Activated CD4-positive, CD25-positive, alpha-beta regulatory T cell treated with anti-CD3 and anti-CD28 coated beads, Interleukin-2, amount 50 U/mL, for 16 hours (primary cell): ENCODE measurements at places on chromosomes 5 and 9.
A peak's percentile ranks its signal among the peaks of the same experiment; 100 is the strongest.

- no peak for DNase-seq
Measured at GRCh38 chr9:117096138-117096537, 318.7 kb downstream of the ASTN2 start.

- DNase-seq = no peak
Measured at GRCh38 chr5:150009671-150010387, 9.3 kb downstream of the HMGXB3 start.

DNA sequence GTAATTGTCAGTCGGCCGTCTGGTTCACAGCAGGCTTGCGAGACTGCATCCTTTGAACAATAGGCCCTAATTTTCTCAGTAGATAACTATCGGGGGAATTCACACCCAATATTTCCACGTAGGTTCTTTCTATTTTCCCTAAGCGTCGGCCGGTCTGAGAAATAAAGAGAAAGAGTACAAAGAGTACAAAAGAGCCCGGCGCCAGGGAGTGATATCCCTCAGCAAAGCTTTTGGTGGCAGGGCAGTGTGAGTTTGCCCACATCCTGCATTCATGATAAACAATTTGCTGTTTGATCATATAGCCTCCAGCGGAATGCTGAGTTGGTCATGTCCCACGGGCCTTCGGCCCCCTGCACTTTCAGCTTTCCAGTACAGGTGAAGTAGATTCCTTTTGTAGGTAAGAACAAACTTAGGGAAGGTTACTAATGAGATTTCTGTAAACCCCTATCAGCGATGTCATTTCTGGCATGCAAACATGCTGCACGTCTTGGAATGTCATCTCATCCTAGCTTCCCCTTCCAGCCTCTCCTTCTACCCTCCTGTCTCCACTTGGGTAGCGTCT lies 4.7 kb upstream of the PTGR1 start:
- DNase-seq = no peak

- no peak for DNase-seq
Measured at GRCh38 chr5:127601111-127601510, 47.8 kb upstream of the CTXN3 start.

- no peak for DNase-seq
Measured at GRCh38 chr5:176188085-176188484, 50.1 kb upstream of the SIMC1 start.

DNA sequence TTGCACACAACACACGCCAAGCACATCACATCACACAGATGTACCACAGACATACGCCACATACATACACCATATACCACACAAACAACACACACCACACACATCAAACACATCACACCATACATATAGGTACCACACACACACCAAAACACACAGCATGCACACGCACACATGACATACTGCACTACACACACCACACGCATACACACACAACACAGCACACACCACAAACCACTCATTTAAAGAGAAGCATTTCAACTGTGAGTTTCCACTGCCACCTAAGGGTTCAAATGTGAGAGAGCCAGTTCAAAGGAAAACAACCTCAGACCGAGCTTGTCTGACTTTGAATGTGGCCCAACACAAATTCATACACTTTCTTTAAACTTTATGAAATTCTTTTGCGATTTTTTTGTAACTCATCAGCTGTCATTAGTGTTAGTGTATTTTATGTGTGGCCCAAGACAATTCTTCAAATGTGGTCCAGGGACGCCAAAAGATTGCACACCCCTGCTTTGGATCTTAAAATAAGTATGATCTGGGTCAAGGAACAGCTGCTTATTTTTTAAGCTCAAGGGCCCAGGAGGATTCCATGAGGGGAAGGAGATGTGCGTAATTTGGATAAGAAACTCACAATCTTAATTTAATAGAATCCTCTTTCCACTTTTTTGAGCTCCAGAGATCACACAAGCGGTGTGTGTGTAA lies 494.6 kb downstream of the GADD45G start:
- no peak for DNase-seq

DNA sequence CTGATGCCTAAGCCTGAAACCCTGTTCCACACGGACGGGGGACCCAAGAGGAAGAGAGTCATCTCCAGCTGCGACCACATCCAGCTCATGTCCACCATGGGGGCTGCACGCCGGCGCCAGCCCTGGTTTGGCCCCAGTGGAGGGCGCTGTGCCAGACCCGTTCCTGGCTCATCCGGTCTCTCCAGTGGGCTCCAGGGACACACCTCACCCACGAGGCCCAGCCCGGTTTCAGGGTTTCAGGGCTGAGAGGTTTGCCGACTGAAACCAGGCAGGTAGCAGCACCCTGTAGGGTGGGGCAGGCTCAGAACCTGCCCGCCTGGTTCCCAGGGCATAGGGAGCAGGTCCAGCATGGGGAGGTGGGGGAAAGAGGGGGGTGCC lies 71.4 kb upstream of the STXBP1 start:
- no peak for DNase-seq

- no peak for DNase-seq
Measured at GRCh38 chr9:12859704-12860251, 85.0 kb downstream of the LURAP1L start.

GRCh38 chr5:52943808-52944207 lies 45.3 kb upstream of the ITGA2 start:
- DNase-seq = no peak

GRCh38 chr5:145510324-145510723 lies 324.8 kb downstream of the PRELID2 start:
- no peak for DNase-seq

GRCh38 chr9:8809741-8810140 lies 1010.2 kb upstream of the DMAC1 start:
- DNase-seq = no peak

- DNase-seq = no peak
Measured at GRCh38 chr9:5485378-5486085, 24.8 kb upstream of the PDCD1LG2 start.

DNA sequence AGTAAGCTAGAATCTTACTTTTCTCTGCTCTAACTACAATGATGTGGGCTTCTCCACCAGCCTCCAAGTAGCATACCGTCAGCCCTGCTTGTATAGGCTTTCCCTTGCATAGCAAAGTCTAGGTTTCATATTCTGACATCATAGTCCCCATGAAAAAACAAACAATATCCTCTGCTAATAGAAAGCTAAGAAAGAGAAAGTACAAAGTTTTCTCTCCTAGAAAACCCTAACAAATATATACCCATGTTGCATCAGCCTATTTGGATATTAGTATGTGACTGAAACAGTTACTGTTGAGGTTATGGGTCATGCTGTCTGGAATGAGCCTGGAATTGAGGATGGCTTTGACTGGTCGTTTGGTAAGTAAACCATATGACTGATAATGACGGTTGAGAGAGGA lies 1696.0 kb downstream of the MAT2B start:
- no peak for DNase-seq

DNA sequence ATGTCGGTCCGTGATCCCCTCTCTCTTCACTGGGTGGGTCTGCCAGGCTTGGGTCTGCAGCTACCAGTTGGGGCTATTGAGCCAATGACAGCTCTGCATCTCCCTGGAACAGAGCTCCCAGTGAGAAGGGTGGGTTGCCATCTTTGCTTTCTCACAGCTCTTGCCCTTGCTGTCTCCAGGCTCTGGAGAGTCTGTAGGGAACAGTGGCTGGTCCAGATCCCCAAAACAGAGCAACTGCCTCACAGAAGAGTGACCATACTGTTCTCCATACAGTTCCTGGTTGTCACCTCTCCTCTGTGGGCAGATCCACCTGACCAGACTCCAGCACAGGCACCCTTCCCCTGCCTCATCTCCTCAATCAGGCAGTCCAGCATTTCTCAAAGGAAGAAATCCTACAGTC lies 5.2 kb upstream of the IFNA17 start:
- DNase-seq = no peak

DNA sequence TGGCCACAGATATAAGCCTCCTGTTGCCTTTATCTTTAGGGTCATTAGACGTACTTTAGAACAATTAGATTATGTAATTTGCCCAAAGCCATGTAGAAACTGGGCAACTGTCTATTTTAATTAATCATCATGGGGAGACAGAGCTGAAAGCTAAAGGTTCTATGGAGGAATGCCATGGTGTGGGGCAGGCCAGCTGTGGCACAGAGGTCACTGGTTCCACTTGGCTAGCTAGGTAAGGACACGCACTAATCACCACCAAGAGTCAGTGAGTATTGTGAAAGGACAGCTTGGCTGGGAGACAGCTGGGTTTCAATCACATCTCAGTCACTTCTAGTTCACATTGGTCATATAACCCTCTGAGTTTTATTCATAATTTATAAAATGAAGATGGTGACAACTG lies 81.7 kb downstream of the HMHB1 start:
- DNase-seq = no peak

DNA sequence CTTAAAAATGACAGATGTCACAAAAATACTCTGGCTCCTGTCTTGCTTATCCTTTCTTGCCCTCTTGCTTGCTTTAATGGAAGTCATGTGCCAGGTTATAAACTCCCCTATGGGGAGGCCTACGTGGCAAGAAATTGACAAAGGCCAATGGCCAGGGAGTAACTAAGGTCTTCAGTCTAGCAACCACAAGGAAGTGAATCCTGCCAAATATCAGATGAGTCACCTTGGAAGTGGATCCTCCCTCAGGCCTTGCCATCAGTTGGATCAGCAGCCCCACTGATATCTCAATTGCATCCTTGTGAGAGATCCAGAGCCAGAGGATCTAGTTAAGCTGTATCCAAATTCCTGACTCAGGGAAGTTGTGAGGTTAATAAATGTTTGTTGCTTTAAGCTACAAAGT lies 82.8 kb downstream of the CAAP1 start:
- DNase-seq = no peak

DNA sequence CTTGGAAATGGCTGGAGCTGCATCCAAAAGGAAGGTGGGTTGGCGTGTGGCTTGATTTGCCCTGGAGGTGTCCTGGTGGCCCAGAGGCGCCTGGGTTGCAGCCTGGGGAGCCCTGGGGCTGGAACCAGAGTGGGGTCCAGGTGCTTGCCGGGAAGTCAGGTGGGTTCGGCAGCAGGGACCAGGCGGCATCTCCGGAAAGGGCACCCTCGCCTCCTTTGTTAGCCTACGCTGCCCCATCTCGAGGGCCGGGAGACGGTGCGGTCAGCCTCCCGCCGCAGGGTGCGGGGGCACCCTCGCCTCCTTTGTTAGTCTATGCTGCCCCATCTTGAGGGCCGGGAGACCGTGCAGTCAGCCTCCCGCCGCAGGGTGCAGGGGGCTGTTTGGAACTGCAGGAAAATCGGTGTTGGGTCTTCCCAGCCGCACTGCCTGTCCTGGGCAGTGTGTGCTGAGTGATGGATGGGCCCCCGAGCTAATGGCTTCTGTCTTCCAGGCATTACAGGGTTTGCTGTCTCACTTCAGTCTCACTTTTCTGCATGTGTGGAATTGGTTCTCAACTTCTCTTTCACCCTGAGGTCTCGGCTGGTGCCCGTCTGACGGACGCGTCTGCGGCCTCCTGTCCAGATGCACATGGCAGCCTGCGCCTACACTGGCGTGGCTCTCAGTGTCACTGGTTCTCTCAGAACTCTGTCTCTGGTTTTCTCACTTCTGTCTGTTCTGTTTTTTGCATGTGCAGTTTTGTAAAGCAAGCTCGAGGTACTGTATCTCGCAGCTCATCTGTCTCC lies 139.0 kb downstream of the CACNA1B start:
- no peak for DNase-seq

DNA sequence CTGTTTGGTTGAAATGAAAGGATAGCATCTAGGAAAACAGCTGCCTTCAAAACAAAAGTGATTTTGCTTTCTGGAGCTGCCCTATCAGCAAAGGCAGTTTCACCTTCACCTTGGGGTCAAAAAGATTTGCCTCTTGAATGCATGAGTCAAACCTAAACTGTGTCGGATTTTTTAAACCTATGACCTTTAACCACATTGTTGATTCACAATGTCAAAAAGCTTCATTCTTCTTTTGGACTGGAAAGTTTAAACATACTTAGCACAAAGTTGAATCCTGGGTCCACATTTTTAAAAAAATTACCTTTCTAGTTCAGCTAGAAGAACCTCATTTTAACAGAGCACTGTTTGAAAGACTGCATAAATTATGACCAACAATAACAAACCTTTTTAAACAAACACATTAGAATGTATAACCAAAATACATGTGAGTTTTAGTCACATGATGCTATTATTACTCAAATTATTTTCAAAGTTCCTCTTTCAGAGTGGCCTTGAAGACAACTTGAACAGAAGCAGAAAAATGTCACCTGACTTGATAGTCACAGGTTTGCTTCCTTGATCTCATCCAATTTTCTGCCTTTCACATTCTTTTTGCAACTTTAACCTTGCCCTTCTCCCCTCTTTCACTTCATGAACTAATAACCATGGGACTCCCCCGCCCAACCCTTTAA lies 109.7 kb upstream of the LHFPL2 start:
- no peak for DNase-seq

DNA sequence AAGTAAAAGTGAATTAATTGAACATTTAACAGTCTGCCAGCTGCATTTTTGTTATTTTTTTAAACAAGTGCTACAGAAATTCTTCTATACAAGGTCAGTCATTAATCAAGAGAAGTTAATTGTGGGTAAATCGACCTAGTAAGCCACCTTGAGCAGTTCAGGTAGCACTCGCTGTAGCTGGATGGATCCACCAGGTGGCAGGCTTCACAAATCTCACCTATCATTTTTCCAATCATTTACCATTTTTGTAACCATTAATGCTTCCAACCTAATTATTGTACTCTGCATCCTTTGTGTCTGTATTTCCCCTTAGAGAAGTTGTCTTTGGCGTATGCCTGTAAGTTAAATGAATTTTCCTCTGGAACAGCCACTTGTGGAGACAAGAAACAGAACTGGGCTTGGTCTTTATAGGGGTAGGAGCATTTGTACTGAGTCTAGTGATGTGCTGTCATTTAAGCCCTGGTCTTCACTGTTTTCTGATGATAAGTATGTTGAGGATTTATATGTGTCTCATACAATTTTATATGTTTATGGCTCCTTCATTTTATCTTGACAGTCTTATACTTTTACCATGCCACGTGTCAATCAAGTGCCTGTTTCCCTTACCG lies 39.5 kb downstream of the CD180 start:
- DNase-seq = no peak

GRCh38 chr5:62306323-62306895 lies 403 bp downstream of the KIF2A start:
- DNase-seq = peak; percentile 10

- no peak for DNase-seq
Measured at GRCh38 chr9:128412120-128412790, 8.4 kb upstream of the CERCAM start.

- DNase-seq = no peak
Measured at GRCh38 chr5:87252283-87252605, 15.4 kb upstream of the RASA1 start.

- no peak for DNase-seq
Measured at GRCh38 chr5:126858441-126858840, 81.5 kb downstream of the LMNB1 start.

GRCh38 chr5:111997711-111998110 lies 240.7 kb upstream of the NREP start:
- DNase-seq = no peak

DNA sequence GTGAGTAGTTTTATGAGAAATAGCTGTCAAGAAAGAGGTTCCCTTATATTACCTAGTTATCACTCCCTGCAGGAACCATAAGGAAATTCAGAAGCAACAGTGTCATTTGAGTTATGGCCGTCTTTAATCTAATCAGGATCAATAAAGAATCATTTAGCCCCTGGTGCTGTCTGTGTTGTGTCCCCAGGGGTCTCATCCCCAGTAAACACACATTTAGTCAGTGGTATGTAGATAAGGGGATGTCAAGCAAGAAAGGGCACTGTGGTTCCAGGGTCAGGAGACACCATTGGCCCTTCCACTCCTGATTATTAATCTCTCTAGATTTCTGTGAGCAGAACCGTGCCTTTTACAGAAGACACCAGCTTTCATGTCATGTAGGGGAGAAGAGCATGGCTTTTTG lies 158.0 kb upstream of the SEMA6A start:
- DNase-seq = no peak
